ENCODE measurements at places on chromosomes 13 and 19.

DNA sequence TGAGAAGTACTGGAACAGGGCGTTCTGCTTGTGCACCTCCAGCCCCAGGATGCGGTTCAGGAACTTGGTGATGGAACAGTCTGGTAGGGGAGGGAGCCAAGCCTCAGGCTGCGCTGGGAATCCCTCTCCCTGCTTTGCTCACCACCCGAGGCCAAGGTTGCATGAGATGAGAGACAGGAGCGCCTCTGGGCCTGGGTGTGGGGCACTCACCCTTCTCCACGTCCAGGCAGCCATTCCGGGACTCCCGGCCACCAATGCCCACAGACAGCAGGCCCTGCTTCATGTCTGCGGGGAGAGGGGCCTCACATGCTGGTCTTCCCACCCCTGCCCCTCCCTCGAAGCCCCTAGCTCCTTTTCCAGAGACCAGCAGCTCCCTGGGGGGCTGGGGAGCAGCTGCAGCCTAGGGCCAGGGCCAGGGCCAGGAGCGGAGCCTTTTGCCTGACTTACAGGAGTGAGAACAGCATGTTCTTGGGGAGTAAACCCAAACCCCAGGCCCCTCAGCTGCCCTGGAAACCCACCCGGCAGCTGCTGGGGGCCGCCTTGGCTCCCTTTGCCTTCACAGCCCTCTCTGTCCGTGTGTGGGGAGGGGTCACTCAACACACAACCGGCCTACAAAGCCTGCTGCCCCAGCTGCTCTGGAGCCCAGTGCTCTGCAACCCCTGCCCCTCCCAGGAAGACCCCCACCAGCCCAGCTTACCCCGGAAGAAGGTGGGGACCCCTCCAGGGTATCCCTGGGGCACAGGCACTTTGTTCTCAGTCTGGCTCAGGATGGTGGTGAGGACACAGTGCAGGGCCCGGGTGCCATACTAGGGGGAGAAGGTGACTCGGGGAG is 7.2 kb downstream of the GPX4 start:
- DNase-seq, result no peak

DNA sequence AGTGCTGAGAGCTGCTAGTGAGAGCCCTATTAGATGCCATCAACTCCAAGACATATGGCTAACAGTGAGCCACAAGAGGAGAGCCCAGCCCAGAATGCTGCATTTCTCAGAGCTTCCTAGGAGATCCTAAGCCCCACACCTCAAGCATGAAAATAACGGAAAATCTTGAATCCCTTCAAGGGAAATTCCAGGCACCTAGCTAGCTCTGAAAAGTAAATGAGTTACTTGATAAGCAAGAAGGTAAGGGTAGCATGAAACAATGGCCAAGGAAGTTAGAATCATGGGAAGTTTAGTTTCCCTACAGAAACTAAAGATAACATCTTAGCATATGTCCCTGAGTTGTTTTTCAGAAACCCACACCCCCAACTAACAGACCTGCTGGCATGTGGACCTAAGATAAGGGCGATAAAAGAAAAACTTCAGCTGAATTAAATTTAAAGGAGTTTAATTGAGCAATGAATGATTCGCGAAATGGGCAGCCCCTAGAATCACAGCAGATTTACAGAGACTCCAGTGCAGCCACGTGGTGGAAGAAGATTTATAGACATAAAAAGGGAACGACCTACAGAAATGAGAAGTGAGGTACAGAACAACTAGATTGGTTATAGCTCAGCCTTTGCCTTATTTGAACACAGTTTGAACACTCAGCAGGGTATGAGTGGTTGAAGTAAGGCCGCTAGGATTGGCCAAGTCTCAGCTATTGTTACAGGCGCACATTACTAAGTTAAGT is 301.3 kb upstream of the DACH1 start:
- no peak for DNase-seq

GRCh38 chr13:59038824-59039223 is 1124.9 kb downstream of the DIAPH3 start:
- DNase-seq, result peak; percentile 44

- peak; percentile 46 for DNase-seq
These were observed 48.2 kb downstream of the PIN1 start for GRCh38 chr19:9883231-9883758.

DNA sequence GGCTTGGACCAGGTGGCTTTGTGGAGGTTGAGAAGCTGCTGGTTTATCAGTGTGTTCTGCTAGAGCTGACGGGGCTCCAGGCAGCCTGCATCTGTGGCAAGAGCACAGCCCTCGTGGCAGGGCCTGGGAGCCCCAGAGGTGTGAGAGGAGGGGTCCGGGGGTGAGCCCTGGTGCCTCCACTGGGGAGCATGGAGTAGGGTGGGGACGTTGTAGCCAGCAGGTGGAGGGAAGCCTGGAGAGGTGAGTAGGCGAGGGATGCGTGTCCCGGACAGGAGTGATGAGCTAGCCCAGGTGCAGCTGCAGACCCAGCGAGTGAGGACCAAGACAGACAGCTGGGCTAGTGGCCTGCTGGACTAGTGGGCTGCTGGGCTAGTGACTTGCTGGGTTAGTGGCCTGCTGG is 51.0 kb downstream of the SLC7A9 start:
- no peak for DNase-seq

DNA sequence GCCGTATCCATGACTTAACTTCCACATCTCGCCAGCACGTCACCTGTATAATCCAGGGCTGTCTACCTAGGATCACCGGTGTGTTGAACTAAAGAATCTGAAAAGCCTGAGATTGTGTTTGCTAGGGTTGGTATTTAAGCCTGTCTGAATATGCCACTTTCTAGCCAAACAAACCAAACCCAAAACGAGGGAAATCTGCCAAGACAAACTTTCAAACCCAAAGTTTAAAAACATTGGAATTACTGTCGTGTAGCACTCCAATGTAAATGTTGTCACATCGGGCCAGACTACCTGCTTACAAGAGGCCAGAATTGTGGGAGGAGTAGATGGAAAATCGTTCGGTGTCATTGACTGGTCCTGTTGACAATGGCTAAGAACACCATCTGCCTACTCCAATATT is 747.8 kb downstream of the EFNB2 start:
- no peak for DNase-seq

- no peak for DNase-seq
These were observed 94.7 kb downstream of the RGCC start for GRCh38 chr13:41552031-41552430.

GRCh38 chr19:23509686-23510450 is 114.6 kb upstream of the ZNF91 start:
- no peak for DNase-seq

DNA sequence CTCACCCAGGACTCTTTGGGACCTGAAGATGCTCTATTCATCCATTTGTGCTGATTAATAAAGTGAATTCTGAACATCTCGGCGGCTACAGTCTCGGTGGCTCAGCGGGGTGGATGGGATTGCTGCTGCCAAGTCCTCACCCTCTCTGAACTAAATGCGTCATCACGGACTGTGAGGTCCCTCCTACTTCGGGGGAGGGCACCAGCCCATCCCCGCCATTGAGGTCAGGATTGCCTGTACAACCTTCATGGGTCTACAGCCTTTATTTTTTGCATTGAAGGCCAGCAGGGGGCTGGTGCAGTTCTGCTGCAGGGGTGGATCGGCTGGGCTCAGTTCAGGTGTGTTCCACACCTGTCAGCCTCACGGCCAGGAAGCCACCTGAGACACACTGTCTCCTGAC is 181.8 kb downstream of the COL4A1 start:
- DNase-seq, result no peak

GRCh38 chr13:24172071-24172470 is 11.6 kb downstream of the SPATA13 start:
- no peak for DNase-seq

DNA sequence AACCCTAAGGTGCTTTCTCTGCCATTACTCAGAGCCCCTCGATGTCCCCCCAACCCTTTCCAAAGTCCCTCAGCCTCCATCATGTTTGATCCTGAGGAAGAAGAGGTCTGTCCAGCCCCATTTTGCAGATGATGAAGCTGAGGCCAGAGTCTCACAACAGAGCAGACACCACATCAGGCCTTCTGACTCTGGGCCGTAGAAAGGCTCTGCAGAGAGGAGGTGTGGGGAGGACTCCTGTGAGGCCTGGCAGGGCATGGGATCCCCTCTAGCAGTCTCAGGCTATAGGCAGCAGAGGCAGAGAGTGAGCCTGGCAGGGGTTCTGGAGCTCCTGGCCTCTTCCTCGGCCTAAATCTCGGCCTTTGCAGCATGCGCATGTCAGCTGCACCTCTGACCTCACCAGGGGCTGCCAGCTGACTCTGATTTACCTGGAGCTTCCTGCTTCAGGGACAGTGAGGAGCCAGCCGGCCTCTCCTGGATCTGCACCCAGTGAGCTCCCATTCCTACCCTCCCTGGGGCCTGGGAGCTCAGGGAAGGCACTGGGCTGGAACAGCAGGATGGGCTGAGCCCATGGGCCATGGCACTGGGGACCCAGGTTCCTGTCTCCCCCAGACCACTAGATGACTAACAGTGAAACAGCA is 41.7 kb upstream of the VSTM2B start:
- no peak for DNase-seq

- no peak for DNase-seq
These were observed 6.9 kb downstream of the UBE2L5 start for GRCh38 chr13:30429235-30429634.

DNA sequence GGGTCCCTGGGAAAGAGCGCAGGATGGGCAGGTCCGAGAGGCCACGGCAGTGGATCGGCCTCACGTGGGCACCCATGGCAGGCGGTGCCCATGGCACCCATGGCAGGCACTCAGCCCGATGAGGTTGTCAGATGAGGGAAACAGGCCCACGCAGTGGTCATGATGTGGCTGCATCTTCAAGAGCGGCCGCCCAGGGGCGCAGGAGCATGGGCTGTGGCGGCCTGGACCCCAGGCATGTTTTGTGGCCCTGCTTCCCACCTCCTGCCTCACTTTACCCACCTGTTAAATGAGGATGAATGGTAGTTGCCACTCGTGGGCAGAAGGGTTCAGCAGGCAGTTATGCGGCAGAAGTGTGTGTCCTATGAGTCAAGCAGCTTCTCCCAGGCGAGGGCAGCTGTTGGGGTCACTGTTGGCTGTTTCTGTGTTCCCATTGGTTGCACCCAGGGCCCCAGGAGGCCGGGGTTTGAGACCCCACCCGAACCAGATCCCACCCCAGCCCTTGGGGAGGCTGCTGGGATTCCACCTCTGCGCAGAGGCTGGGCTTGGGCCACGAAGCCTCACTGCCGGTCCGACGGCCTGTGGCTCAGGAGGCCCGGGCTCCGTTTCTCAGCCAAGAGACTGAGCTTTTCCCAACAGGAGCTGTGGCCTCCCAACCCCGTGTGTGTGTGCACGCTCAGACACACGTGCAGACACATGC is 30.0 kb downstream of the CSNK1G2 start:
- DNase-seq, result no peak

GRCh38 chr13:72180253-72180952 is 313.4 kb upstream of the DACH1 start:
- DNase-seq, result no peak

DNA sequence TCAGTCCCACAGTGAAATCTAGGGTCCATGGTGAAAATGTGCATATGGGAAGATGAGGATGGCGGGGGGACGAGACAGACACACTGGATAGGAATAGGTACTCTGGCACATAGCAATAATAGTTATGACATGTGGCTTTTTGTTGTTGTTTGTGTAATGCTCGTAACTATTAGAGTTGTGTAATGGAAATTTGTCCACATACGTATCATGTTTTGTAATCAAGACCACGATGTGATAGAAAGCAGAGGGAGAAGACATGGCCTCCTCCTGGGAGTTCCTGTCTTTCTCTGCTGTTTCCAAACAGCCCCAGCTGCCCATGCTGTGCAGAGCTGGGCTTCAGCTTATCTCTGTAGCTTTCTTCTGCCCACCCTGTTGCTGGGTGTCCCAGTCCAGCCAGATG is 185.3 kb upstream of the TMTC4 start:
- no peak for DNase-seq

DNA sequence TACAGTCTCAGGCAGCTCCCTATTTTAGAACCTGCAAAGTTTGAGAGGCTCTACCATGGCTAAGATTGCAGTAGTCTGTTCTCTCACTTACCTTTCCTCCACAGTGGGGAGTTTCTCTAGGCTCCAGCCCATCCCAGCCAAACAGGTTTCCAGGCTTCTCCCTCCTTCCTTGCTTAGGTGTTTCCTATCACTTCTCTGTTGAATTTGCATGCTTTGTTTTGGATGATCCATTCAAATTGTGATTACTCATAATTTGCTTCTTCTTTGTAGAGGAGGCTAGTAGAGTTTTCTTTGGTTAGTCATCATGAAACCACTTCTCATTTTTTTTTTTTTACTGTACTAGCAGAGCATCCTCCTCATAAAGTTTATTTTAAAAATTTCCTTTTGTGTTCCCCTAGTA is 1242.2 kb upstream of the MIR17HG start:
- no peak for DNase-seq

- no peak for DNase-seq
These were observed 46.2 kb upstream of the TCF3 start for GRCh38 chr19:1698636-1699035.

DNA sequence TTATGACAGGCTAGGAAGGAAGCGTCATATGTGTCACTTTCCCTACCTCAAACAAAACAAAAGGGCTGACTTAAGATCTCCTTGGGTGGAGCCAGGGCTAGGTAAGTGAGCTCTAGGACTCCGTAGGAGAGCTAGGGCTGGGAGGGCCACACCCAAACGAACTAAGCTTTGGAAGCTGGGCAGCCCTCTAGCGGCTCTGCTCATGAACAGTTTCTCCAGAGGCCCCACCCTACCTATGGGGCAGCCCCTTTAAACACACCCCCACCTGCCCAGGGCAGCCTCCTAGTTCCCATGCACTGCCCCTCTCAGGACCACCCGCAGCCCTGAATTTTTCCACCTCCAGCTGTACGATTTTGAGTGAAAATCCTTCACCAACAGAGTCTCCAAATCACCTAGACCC is 3.5 kb downstream of the PEG3 start:
- DNase-seq, result no peak

- no peak for DNase-seq
These were observed 22.5 kb downstream of the SERP2 start for GRCh38 chr13:44395976-44396694.

DNA sequence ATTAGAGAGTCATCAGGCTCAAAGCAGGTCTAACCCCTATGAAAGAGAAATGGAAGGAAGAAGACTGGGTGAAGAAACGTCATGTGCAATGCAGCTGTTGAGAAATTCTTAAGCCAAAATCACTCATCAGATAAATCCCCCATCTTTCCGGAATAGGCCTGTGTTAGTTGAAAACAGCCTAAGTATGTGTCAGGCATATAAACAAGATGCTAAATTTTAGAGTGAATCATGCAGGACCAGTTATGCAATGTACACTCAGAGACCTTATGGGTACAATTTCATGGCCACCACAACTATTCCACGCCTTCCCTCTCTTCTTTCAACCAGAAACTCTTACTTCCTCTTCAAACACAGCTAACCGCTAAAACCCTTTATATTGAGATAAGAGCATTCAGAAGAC is 717.7 kb upstream of the ATXN8OS start:
- DNase-seq, result no peak

- no peak for DNase-seq
These were observed 11.6 kb downstream of the CLDN10 start for GRCh38 chr13:95564091-95564490.

Data from SHP77 (cell line).